ENCODE measurements at places on chromosomes 6 and 20.
A peak's percentile ranks its signal among the peaks of the same experiment; 100 is the strongest.

DNA sequence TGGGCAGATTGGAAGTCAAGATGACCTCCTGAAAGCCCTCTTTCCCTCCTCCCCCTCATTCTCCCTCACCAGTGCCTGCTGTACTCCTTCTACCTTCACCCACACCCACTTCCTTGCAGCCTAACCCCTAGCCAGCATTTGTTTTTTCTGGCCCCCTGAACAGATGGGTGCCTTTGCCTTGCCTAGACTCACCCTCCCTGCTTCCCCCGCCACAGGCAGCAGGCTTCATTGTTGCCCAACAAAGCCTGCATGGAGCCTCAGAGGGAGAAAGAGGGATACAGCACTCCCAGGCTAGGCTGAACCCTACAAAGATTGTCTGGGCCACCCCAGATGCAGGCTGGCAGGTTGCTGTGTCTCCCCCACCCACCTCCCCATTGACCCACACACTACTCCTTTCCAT is 2.7 kb downstream of the MOCS1 start:
- DNase-seq, result no peak

DNA sequence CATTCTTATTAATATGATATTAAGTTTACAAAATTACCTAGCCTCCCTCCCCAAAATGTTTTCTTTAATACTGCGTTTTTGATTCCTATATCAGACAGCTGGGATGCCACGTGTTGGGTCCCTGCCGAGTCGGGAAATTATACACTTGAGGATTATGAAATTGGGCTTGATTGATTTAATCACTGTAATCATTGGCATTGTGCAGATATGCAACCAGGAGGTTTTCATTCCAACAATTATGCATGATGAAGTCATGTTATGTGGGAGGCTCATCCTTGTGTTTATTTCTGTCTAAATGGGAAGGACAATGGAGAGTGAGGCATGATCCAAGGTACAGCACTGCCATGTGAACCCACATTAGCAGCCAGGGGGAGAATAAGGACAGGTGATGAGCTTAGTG is 30.6 kb upstream of the RIPOR2 start:
- DNase-seq, result no peak

DNA sequence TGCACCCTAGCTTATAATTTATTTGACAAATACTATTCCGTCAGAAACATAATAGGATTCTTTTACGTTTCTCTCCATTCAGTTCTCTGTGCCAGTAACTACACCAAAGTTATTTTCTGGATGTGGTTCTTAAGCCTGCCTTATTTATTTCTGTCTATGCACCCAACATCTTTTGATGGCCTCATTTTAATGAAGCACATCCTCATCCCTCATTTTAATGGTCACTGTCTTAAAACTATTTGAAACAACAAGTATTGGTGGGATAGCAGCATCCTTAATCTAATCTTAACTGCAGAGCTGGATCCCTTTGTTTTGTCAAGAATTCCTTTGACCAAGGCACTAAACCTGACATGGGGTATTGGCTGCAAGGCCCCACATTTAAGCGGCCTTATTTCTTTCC is 11.0 kb downstream of the FAM135A start:
- DNase-seq, result no peak

DNA sequence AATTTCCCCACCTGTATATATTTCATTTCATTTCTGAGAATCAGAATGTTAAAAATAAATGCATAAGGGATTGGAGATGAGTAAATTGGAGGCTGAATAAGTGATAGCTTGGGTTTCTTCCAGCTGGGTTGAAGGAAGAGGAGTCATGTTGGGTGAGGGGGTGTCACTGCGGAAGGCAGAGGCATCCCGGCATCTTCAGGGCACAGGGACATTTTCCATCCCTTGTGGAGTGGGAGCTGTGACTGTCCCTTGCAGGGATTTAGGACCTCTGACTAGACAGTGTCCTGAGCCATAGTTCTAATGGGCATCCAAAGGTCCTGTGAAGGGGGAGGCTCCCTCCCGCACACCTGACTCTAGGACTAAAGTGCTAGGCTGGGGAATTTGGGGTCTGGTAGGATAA is 2.1 kb downstream of the MCHR2 start:
- DNase-seq, result no peak

DNA sequence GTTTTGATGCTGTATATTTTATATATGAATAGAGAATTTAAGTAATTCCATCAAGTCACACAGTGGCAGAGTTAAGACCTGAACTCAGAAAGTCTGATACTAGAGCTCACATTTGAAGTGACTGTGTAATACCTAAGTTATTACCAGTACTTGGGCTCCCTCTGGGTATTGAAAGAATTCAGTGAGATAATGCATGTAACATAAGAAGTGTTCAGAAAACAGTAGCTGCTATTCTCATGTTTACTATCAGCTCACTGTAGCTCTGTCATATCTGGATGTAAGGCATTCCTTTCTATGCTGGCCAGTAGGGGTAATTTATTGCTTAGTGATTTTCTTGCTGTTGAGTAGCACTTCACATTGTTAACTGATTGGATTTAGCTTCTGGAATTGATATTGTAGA is 44.6 kb downstream of the NKX2-4 start:
- no peak for DNase-seq

DNA sequence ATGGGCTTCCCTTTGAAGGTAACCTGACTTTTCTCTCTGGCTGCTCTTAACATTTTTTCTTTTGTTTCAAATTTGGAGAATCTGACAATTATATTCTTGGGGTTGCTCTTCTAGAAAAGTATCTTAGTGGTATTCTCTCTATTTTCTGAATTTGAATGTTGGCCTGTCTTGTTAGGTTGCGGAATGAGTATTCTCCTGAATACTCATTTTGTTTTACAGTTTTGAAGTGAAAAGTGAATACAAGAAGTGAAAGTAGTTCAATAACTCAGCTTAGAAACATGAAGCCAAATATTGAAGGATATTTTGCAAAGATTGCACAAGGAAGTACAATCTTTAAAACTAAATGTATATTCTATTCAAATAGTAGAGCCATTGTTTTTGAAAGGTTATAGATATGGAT is 120.2 kb upstream of the MAP3K4 start:
- no peak for DNase-seq

GRCh38 chr20:8131598-8132483 is at the start of gene PLCB1:
TSS of gene PLCB1 (plus strand) at chr20:8132266. CDS start at chr20:8132652, 386 bp downstream.
- peak; percentile 82 for DNase-seq

GRCh38 chr6:117602899-117603588 is 733 bp upstream of the GOPC start:
- no peak for DNase-seq

GRCh38 chr6:3340358-3340802 is 81.6 kb downstream of the PSMG4 start:
- no peak for DNase-seq

- DNase-seq, result no peak
Observed at GRCh38 chr6:158752613-158753012, 66.6 kb downstream of the EZR start.

- DNase-seq, result peak; percentile 74
Observed at GRCh38 chr6:169654598-169655391, 47.0 kb downstream of the WDR27 start.

DNA sequence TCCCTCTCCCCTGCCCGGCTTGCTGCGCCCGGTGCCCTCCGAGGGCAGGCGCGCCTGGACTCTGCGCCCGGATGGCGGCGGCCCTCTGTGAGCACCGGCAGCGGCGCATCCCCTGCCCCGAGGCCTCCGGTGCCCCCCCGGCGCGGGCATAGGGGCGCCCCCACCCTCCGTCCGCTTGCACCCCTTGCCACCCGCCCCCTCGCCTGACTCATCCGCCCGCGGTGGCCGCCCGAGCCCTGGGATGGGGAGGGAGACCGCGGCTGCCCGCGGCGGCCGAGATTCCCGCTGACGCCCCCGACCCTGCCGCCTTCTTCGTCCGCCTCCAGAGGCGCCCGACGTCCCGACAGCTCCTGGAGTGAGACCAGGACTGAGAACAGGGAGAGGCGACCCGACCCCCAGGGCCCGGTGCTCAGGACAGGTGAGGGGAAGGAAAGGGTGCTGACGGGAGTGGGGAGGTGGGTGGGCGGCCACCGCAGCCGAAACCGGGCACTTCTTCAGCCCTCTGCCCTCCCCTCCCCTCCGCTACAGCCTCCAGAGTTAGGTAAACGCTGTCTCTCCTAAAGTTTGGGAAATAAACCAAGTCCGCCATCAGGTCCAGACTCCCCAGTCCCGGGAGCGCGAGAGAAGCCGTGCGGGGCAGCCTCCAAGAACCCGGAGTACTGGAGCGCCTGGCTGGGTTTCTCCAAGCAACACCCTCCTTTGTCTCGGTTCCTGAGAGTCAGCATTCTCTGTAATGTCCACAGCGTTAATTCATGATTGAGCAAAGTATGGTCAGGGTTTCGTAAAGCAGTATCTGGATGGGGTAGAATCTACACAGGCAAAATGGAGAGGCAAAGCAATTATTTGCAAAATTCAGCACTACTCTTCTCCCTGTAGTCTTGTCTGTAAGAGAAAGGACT is 539 bp downstream of the TMEM200A start:
- DNase-seq, result no peak

DNA sequence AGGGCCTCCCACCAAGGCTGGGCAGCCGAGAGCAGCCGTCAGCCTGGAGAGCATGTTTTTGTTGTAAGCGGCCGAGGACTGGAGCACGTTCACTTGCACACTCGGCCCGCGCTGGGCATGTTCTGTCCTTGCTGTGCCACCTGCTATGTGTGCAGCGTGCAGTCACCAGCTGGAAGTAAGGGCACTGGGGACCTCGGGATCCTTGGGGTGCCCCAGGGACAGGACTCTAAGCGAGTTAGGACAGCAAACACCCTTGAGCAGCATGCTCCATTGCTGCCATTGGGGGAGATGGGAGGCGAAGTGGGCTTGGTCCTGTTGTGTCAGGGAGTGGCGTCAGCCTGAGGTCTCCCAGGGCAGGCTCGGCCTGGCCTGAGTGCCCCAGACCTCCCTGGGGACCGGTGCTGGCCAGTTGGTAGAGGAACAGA is 18.6 kb downstream of the DYNLT1 start:
- no peak for DNase-seq

GRCh38 chr6:140561701-140562100 is 1187.3 kb upstream of the CITED2 start:
- no peak for DNase-seq

Measured in CD4-positive, alpha-beta T cell treated with Interleukin-15 for 1 hour (primary cell).